AG09309 (cell line): ENCODE measurements at places on chromosomes 7 and 10.
A peak's percentile ranks its signal among the peaks of the same experiment; 100 is the strongest.

DNA sequence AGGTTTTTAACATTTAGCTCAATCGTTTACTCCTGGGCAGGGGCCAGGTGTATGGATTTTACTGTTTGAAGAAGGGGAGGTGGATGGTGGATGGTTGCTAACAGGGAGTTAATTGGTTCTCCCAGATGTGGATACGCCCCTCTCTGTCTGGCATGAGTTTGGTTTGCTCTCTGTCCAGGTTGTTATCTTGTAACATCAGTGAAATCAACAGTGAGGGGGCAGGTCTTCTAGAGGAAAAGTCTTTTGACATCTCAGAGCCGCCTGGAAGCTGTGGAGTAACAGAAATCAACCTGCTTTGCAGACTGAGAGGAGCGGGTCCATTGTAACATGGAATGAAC, 243.4 kb downstream of the MGMT start:
- no peak for DNase-seq

- DNase-seq, result no peak
Measured at GRCh38 chr10:78688901-78689583, 379.7 kb upstream of the ZMIZ1 start.

- no peak for DNase-seq
Measured at GRCh38 chr10:88962336-88962735, 9.8 kb upstream of the ACTA2 start.

- no peak for DNase-seq
Measured at GRCh38 chr7:70114806-70115205, 516.5 kb downstream of the AUTS2 start.

DNA sequence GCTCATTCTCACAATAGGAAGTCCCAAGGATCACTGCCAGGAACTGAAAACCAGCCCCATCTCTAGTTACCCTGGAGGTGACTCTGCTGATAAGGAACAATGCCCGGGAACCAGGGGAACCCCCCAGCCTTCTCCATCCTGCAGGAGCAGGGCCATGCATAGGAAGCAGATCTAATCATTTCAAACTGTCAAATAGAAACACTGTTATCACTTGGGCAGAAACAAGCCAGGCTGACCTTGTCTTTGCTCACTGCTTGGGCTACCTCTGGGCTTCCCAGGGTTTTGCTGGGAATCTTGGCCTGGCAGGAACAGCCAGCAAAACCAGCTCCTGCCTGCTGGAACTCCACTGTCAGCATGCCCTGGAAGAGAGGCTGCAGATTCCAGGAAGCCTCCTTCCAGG, 114.1 kb downstream of the RNF216 start:
- no peak for DNase-seq

GRCh38 chr10:17229016-17229716, 1.1 kb downstream of the VIM start:
- no peak for DNase-seq

GRCh38 chr7:49773936-49774458, 559 bp downstream of the VWC2 start:
- DNase-seq, result no peak

- DNase-seq, result no peak
Measured at GRCh38 chr7:151726652-151727578, 150.0 kb downstream of the PRKAG2 start.

DNA sequence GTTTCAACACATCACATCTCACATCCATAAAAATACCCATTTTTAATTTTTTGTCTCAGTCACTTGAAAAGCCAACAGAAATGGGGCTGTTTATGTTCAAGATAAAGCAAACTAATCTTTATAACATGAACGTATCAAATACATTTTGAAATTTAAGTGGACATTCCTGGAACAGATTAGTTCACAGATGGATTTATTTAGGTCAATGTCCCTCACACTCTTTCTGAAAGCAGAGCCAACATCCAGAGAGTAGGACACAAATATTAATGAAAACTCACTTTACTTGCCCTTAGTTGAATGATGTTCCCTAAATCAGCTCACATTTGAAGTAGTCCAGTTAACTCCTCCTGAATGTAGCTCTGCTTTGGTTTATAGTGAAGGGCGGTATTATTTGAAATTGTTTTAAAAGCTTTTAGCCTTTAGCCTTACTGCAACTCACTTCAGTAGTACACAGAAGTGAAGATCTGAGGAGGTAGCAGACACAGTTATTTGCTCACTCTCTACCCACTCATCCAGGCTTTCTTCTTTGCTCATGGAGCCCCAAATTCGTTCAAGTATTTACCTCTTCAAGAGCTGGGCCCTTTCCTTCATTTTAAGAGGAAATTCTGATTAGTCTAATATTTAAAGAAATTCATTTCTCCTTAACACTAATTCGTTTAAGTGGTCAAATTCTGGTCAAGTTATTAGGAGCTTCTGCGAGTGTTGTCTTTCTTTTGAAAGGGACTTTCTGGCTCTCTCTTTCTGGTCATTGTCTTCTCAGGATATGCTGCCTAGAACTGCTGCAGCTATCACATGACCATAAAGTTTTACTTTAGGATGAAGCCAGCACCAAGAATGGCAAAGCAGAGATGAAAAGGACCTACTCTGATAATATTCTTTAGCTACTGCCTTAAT, 180.6 kb upstream of the AGR3 start:
- DNase-seq, result no peak

DNA sequence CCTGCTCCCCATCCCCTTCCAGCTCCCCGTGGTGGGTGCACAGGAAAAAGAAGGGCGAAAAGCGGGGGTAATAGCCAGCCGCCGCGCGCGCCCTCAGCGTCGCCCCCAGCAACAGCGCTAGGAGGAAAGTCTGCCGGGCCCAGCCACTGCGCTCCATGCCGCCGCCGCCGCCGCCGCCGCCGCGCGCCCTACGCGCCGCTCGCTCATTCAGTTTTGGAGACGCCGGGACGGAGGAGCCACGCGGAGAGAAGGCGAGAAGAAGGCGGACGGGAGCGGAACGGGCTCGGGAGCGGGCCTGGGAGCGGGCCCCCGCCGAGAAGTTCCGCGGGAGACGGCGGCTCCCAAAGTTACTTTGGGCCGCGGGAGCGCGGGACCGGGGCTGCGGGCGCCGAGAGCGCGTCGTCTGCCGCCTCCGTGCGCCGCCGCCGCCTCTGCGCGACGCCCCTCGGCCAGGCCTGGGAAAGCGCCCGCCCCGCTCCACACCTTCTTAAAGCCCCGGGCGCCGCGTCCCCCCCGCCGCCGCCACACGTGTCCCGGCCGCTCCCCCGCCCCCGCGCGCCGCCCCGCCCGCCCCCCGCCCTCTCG, at the start of gene RELN:
TSS of gene RELN (minus strand) at position 459 of the 585 bp plus-strand sequence. CDS start at position 157, 302 bp downstream.
- DNase-seq, result no peak

GRCh38 chr7:135342887-135343286, 109.2 kb downstream of the STRA8 start:
- DNase-seq, result no peak

- no peak for DNase-seq
Measured at GRCh38 chr10:51080311-51081006, 6.2 kb downstream of the PRKG1 start.

- DNase-seq, result no peak
Measured at GRCh38 chr7:135634191-135634878, 28.0 kb upstream of the STMP1 start.

DNA sequence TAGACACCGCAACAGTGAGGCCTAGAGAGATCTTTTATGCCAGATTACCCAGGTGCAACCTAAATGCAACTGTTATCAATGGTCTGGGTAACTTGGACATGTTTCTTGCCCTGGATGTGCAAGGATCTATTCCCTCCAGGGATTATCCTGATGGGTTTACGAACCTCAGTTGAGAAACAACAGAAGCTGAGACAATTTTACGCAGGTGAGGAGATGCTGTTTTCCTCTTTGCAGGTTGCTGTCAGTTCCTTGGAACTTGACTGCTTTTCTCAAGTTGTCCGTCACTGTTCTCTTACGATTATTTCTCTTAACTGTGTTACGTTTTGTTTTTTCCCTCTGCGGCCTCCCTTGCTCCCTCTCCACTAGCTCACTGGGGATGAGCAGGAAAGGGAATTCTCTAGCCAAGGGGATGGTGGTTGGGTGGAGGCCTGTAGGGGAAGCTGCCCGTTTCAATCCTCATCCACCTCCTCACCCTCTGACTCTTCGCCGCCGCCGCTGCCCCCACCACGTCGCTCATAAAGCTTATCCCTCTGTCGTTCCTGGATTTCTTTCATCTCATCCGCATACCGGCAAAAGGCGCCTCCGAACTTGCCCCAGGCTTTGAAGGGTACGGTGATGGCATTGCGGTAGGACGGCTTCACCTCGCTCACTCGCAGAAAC, 1.2 kb downstream of the PURB start:
- DNase-seq, result no peak

- peak; percentile 33 for DNase-seq
Measured at GRCh38 chr10:101141616-101142532, 10.8 kb downstream of the TLX1 start.

DNA sequence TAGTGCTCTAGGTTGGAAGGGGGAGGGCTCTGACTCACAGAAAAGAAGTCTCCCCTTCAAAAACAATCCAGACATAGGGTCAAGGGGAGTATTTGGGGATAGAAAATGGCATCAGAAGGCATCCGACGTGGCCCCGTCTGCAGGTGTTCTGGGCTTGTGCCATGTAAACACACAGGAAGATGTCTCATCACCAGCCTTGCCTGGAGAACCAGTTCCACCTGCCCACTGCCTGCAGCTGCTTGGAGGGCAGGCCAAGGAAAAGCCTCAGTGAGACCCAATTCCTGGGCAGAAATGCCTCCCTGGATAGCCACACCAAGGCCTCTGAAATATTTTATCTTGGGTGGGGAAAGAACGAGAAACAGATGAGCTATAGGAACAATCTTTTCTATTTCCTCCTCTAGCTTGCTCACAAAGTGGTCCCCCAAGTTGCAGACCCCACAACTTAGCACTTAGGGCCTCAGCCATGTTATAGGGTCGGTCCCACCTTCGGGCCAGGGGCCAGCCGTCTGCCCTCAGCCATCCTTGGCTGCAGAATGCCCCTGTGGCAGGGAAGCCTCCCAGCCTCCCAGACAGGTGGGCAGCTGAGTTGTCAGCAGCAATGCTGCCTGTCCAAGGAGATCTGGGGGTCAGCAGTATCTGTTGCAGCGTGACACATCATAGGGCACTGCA, 54.3 kb upstream of the ECHDC3 start:
- DNase-seq, result no peak

- no peak for DNase-seq
Measured at GRCh38 chr7:35545831-35546230, 149.1 kb downstream of the HERPUD2 start.

- no peak for DNase-seq
Measured at GRCh38 chr10:124040451-124041188, 52.8 kb downstream of the CHST15 start.

DNA sequence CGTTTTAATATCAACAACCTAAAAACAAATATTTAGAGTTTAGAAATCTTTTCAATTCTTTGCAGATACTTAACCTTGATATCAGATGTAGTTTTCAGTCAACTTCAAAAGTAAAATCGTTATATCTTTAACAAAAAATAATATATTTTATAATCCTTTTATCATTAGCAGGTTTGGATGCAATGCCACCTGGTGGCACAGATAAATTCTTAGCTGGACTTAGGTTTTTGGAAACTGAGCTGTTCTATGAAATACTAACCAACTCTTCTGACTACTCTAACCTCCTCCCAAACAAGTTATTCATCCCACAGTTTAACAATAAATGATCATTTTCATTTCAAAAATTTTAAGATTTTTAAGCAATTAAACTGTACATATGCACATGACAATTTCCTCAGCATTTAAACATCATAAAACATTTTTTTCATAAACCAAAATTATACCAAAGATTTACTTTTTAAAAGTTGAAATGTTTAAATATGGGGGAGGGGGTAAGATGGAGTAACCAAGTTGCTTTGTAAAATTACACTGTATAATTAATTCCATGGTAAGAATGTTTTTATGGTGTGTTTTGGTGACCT, 56.9 kb downstream of the HIBADH start:
- peak; percentile 37 for DNase-seq

GRCh38 chr7:11969643-11970042, 137.6 kb upstream of the THSD7A start:
- no peak for DNase-seq

- DNase-seq, result no peak
Measured at GRCh38 chr7:67923286-67923685, 926.7 kb downstream of the TYW1 start.

DNA sequence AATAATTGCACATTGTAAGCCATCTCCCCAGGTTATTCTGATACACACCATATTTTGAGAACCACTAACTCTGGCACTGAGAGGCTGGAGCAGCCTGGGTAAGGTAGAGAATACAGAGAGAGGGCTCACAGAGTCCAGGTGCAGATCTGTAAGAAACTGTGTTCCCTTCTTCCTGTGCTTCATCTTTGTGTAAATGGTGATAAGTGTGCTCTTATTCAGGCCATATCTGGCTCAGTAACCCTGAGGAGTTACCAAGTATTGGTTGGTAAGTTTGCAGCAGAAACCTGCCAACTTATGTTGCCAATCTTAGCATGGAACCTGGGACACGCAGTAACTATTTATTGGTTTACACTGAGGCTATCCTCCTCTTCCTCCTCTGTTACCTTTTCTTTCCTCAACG, 16.2 kb upstream of the ICA1 start:
- DNase-seq, result no peak

GRCh38 chr7:632831-633210, 93.7 kb upstream of the DNAAF5 start:
- DNase-seq, result no peak

DNA sequence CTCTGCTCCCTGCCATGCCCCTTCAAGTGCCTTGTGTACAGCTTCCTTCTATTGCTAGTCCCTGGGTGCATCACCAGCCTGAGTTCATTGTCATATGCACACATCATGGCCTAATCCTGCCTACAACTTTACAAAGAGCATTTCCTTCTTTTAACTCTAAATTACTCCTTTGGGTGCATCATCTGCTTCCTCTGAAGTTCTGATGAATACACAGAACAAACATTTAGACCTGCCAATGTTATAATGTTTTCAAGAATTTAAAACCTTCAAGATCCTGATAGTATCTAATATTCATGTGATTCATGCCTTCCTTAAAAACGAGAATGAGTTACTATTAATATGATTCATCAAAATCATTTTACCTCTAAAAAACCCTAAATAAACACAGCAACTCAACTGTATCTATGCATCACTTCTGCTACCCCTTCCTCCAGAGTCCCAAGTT, 357.1 kb downstream of the MAGI2 start:
- no peak for DNase-seq

DNA sequence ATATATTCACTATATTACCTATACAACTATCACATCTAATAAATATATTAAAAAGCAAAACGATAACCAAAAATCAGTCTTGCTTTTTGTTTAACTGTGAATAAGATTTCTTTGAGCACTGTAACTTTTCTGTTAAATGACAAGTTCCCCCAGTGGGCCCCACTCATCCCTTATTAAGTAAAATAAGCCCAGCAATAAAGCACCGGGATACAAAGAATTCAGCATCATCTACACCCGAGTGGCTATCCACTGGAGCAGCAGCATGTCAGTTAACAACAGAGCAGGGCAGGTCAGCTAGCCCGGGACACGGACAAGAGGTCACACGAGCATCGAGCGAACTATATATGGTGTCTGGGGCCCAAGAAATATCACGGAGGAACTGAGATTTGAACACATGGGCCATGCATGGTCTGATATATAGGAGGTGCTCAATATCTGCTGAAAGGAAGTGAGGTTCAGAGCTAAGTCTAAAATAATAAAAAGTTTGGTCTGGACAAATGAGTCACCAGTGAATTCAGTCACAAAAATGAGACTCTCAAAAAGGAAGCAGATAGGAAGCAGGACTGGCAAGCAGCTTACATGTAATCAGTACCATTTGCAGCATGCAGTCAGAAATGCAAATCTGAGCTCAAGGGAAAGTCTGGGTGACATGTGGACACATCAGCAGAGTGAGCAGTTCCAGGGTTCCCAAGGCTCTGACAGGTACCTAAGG, 4.1 kb downstream of the ERCC6 start:
- DNase-seq, result peak; percentile 55

- no peak for DNase-seq
Measured at GRCh38 chr10:3510741-3511140, 274.3 kb downstream of the KLF6 start.
